Adrenal gland (tissue), 19 donors: ENCODE measurements at places on chromosomes 3 and 15.

- DNase-seq: no peak
These were observed 194.9 kb downstream of the ARRDC4 start for GRCh38 chr15:98155356-98155755.

DNA sequence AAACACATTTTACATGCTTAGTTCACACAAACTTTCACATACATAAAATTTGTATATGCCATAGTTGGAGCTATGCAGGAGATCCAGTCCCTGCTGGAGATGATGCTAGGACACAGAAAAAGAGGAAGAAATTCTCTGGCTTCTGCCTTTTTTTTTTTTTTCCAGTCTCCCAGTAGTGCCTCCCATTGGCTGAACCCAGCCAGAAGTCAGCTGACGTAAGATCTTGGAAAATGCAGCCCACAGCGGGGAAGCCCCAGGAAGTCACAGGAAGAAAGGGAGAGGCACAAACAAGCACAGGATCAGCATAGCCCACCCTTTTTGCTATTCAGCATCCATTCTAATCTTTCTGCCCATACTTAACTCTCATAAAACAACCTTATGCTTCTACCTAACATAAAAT lies 38.5 kb downstream of the SCN11A start:
- DNase-seq: no peak

DNA sequence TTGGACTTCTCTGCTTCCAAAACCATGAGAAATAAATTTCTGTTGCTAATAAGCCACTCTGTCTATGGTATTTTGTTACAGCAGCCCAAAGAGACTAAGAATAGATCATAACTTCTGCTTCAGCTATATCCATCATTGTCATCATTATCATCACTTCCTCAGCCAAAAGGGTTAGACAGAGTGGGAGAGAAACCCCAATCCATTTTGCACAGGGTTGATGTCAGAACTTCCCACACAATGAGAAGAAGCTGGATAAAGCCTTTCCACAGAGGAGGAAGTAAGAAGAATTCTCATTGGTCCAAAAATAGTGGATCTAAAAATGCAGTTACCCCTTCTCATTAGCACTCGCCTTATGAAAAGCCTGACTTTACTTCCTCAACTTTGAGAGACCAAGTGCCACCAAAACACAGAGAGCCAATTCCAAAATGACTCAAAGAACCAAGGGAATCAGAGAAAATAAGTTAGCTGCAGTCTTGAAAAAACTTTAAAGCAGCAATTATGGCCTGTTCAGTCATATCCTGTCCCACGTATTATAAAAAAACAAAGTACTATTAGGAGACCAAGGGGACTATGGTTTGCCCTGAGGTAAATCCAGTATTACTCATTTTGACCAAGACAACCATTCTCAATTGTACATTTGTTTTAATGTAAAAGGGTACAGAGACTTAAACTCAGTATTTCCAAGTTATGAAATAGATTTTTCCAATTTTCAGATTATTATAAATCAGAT lies 80.2 kb downstream of the WNT5A start:
- DNase-seq: no peak

DNA sequence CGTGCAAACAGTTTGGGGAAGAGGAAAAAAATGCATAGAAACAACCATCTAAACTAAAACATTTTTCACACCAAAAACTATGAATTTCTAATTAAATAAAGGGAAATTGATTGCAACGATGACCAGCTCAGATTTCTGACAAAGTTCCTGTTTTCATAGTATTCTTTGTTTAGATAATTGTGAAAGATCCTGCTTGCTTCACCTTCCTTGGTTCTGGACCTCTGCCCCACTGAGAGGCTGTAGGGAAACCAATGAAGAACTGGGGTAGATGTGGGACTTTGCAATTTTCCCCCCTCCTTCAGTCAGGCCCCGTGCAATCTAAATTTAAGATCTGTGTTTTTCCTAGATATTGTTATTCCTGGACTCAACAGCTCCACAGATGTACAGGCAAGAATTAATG lies 13.8 kb upstream of the TEX264 start:
- no peak for DNase-seq

DNA sequence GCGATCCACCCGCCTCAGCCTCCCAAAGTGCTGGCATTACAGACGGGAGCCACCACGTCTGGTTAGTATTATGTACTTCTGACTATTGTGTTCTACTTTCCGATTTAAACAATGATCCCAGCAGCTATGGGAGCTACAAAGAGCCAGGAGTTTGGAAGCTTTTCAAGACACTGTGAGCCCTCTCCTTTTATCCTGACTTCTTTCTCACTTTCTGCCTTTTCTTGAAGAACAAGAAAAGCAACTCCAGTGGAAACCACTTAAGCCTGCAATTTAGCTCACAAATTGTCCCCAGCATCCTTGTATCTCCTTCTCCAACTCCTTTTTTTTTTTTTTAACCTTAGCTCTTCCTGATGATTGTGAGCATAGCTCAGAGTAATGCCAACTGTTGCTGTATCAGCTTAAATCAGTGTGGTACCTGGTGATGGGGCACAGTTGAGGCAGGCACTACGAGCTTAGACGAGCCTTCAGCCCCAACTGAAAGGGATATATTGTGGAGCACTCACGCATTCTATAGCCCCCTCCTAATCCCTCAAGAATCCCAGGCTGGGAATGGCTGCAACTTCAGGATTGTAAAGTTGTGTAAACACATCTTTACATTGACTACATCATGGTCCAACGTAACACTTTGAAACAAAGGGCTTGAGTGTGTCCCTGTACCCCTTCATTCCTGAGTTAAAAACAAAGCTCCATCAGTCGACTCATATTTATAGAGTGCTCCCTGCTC lies 677.0 kb downstream of the FHIT start:
- DNase-seq: no peak
